ENCODE measurements at places on chromosomes 5 and 9.

DNA sequence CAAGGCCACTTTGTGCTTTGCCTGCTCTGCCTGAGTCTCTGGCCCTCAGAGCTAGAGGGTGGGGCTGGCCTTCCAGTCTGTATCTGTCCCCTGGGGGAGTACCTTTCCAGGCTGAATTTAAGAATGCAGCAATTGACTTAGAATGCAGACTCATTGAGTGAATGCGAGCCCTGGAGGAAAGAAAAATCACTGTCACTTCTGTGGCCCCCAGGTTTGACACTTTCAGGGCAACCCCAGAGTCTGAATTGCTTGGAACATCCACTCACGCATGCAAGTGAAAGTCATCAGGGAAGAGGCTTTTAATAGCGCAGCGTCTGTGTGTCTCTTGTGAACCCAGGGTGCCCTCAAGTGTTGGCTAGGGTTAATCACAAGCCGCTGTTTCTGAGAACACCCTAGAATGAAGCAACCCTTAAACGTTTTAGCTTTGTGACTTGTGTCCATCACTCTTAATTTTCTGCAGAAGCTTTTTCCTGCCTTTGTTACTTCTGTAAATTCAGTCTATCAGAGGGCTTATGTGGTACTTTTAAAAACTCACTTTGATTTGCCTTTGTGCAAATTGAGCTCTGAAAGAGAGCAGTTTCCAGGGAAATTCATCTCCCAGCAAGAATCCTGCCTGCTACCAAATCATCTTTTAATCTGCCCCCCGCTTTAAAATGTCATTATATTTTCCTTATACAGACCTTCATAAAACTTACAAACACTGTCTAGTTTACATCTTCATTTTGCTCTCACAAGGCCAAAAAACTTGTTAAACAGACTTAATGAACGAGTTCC, 146.8 kb upstream of the IQGAP2 start:
- DNase-seq = no peak

GRCh38 chr5:143462431-143462830, 58.9 kb upstream of the NR3C1 start:
- no peak for DNase-seq

GRCh38 chr9:82130331-82131042, 141.9 kb downstream of the SPATA31D1 start:
- DNase-seq = no peak

GRCh38 chr5:115363879-115364278, 67.4 kb upstream of the CCDC112 start:
- no peak for DNase-seq

GRCh38 chr5:76867038-76867437, 17.2 kb downstream of the S100Z start:
- DNase-seq = no peak

DNA sequence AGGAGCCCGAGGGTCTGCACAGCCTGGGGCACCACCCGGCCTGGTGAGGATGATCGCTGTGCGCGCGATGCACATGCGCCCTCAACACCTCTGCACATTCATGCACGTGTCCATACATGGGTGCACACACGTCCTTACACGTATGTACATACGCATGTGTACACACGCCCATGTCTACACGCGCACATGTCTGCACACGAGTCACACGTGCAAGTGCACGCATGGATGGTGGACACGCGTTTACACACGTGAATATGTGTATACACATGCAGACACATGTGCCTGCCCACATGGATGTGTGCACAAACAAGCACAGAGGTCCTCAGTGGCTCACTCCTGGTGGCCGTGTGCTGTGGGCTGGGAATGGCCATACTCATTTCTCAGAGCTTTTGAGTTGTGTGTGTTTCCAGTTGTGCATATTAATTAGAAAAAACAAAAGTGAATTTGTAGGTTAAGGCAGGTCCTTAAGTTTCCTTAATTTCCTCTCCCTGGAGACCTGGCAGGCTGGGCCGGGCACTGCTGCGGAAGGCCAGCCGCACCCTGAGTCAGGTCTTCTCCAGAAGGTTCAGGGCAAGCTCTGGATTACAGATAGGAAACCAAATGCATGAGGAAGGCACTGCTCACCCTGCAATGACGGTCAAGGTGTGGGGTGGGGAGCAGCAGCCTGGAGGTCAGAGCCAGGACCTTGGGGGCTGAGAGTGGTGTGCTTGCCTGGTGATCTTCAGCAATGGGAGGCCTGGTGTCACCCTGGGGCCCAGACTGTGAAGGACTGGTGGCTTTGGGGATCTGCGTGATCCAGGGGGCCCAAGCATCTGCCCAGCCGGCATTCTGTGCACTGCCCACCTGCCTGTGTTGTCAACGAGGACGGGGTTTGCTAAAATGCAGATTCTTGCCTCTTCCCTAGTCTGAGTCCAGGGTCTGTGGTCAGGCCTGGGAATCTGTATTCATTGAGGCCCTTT, 1.3 kb upstream of the RNU6ATAC start:
- DNase-seq = peak; percentile 40

DNA sequence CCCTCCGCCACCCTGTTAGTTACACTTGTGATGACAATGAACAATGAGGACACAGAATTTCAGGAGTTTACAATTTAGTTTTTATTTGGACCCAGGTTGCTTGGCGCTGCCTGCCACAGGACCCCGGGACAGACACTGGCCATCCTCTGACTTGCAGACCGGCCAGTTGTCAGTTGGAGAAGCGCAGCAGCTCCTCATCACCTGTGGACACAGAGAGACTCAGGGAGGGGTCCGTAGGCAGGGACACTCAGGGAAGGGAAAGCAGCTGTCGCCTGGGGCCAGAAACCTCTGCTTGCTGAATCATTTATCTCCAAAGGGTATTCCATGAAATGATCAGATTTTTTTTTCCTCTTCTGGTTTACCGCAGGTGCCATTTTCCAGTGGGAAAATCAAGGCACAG, 18.0 kb downstream of the AMBP start:
- no peak for DNase-seq

DNA sequence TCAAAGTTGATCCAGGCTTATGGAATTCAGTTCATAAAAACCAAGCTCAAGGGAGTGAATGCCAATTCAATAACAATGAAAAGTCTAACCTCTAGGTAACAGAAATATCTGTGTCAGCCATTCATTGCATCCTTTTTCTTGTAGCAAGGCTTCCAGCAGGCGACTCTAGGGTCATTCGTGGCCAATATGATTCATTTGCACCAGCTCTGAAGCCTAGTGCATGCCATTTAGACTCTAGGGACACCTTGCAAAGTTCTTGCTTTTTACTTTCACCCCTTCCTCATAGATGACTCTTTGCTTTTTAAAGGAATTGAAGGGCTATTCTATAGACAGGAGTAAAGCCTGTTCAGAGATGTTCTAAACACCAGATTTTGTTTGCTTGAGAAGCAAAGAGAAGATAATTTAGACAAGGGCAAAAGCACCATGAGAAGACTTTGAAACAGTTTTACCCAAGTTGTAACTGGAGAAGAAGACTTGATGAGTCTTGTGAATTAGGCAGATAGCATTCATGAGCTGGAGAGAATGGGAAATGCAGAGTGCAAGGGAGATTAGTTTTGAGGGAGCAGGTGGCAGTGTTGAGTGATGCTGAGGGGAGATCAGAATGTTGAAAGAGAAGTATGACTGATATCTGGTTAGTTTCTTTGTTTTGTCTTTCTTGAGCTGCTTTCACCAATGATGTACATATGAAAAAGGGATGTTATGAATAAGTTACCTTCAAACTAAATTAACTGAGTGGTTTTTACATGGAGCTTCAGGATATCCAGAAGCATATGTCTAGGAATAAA, 94.5 kb downstream of the F2RL2 start:
- no peak for DNase-seq

- no peak for DNase-seq
Observed at GRCh38 chr9:133132174-133132573, 11.1 kb upstream of the RALGDS start.

GRCh38 chr5:31449174-31449573, 82.7 kb downstream of the DROSHA start:
- no peak for DNase-seq

GRCh38 chr5:139186752-139187326, 11.3 kb downstream of the SIL1 start:
- no peak for DNase-seq

GRCh38 chr5:5751498-5751897, 329.0 kb downstream of the ICE1 start:
- no peak for DNase-seq

DNA sequence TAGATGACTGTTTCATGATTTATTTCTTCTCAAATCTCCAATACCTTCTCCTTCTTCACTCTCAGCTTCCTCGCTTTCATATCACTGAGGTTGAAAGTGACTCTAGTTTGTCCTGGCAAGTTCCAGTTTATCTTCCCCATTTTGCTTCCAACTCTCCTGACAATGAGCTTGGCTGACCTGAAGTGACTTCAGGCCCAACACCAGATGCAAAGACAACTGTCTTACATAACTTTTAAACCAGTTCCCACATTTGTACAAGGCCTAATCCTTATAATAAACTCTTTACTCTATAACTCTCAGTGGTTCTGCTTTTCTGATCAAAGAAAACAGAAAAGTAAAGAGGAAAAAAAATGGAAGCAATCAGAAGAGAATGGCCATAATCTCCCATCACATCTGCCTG, 22.0 kb downstream of the GNG10 start:
- no peak for DNase-seq

GRCh38 chr5:68219161-68219816, 3.7 kb downstream of the PIK3R1 start:
- no peak for DNase-seq

DNA sequence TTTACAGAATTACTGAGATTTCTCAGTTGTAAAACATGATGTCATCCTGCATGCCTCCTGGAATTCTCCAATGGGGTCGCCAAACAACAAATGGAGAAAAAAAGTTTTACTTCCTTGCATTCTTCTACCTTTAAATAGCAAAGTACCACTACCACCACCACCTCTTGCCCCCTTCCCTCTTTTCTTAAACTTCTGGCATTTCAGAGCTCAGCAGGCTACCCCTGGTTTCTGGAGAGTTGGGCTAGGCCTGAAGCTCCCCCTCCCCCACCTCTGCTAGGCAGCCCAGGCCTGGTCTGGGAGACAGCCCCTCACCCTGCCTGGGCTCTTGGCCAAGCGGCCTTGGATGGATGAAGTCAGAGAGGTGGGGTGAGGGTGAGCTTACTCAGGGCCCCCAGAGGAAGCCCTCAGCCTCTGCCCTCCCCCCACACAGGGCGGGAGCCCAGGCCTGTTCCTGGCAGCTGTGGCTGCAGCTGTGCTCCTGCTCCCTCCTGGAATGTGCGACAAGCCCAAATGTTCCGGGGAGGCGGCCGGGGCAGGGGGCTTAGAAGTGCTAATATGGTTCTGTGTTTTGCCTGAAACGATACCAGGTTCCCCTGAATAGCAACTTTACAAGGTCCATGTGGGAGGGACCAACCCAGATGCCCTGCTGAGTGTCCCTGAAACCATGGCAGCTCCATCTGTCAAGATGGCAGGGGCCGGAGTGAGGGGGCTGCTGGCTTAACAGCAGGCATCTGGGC, 6.0 kb upstream of the CCIN start:
- DNase-seq = peak; percentile 68

Measured in psoas muscle (tissue), 8 donors.